Motor neuron (in vitro differentiated cells): ENCODE measurements at places on chromosomes 7 and 10.

DNA sequence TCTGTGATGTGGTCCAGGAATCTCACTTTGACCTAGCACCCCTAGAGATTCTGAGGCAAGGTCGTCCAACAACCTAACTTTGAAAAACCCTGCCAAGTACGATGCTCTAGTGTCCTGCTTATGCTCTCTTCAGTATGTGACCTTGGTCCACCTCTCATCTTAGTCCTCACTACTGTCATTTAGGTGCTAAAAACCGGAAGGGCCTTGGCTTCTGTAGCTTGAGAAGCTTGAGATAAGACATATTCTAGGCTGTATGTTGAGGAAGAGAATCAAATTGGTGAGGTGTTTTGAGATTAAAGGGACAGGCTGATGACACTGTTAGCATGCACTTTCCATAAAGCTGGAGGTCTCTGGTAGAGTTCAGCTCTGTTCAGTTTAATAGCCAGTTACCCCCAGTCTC is 57.0 kb upstream of the MTPN start:
- ATAC-seq, result no peak

DNA sequence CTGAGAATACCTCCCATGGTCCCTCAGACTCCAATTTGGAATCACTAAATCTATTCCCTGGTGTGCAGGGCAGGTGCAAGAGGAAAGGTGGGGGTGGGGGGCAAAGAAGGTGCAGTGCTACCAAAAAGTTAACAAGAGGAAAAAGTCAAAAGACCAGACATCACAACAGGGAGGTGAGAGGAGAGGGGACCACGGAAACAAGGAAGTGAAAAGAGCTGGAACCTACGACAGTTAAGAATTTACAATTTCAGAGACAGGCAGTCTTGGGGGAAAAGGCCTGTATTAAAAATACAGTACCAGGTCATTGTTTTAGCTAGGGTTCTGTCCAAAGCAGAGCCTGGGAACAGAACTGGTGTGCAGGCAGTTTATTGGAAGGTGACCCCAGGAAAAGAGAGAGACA is 14.6 kb downstream of the ITGB1 start:
- ATAC-seq, result no peak

- ATAC-seq, result no peak
These were observed 640.0 kb downstream of the IPMK start for GRCh38 chr10:57627642-57628178.

GRCh38 chr7:75650681-75651080 is 88.1 kb downstream of the HIP1 start:
- ATAC-seq, result no peak

- no peak for ATAC-seq
These were observed 137.3 kb downstream of the PTPN20 start for GRCh38 chr10:47048526-47048905.

- ATAC-seq, result no peak
These were observed 53.9 kb downstream of the FGFR2 start for GRCh38 chr10:121544301-121544869.

DNA sequence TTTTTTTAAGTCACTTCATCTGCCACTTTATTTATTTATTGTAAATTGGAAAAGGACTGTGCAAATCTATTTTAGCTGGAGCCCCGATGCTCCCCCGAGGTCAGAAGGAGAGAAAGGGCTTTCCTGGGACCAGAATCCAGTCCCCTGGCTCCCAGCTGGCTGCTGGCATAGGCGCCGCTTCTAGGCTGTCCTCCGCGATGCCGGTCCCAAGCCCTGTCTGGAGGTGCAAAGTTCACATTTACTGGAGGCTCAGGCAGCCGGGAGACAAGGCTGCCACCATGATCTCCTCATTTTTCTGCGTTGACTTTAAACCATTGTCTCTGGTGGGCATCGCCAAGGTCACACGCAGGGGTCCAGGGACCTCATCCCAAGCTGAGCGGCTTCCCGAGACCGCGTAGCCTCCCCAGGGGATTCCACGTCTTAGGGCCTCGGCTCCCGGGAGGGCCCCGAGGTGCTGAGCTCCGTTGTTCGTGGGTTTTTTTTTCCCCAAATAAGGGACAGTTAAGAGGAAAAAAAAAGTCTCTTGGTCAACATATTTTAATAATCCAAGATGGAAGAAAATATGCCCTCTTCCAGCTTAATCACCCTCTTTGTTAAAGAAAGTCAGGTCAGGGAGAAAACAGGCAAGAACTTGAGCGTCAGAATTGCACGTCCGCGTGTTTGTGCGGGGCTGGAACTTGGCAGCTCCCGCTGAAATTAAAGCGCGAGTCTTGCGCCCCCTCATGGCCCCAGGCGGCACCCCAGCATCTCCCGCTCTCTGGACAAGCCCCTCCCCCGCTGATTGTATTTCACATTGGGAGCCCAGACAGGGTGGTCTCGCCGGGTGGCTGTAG is 11.9 kb downstream of the RGR start:
- peak; percentile 55 for ATAC-seq

GRCh38 chr7:27905951-27906350 is 166.0 kb downstream of the TAX1BP1 start:
- ATAC-seq, result no peak

- no peak for ATAC-seq
These were observed 42.5 kb upstream of the TMEM213 start for GRCh38 chr7:138755331-138755747.

- ATAC-seq, result no peak
These were observed 467.4 kb downstream of the TYW1 start for GRCh38 chr7:67463983-67464382.
